ENCODE measurements at places on chromosomes 3 and 15.

DNA sequence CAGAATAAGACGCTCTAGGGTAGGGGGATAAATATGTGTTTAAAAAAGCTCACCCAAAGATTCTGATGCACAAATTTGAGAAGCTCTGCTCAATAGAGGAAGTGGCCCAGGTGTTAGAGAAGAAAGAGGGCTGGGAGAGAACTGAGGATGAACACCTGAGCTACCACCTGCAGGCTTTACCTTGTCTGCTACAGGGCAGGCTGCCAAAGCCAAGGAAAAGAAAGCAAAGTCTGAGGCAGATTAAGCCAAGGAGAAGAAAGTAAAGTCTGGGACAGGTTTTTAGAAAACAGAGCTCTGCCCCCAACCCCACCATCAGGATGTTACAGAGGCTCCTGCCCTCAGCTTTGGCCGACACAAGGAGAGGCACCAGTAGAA lies 92.9 kb downstream of the THRB start:
- no peak for DNase-seq

DNA sequence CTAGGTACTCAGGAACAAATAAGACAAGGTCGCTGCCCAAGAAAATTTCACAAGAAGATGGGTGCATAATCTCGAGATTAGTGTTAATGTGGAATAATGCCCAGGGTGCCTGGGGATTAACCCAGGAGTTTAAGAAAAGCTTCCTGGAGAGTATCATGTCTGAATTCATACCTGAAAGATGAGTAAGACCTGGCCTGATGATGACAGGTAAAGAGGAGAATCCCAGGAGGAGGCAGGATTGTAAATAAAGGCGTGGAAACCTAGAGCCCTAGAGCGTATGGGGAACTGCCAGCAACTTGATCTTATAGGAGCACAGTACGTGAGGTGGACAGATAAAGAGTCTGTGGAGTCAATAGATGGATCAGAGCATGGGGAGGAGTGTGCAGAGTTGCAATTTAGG lies 43.0 kb downstream of the ARRDC4 start:
- DNase-seq = no peak

DNA sequence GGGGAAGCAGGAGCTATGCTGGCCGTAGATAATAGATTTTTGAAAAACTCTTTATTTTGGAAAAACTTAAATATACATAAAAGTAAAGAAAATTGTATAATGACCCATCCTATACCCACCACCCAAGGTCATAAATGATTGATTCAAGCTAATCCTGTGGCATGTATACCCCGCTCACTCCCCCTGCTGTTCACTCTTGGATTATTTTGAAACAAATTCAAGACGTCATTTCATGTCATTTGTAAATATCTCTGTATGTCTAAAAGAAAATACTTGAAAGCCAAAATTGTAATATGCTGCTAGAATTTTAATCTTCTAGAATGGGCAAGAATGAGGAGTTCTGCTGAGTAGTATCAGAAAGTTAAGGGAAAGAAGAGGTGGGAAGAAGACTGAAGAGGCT lies 241.7 kb downstream of the FEZF2 start:
- DNase-seq = no peak

DNA sequence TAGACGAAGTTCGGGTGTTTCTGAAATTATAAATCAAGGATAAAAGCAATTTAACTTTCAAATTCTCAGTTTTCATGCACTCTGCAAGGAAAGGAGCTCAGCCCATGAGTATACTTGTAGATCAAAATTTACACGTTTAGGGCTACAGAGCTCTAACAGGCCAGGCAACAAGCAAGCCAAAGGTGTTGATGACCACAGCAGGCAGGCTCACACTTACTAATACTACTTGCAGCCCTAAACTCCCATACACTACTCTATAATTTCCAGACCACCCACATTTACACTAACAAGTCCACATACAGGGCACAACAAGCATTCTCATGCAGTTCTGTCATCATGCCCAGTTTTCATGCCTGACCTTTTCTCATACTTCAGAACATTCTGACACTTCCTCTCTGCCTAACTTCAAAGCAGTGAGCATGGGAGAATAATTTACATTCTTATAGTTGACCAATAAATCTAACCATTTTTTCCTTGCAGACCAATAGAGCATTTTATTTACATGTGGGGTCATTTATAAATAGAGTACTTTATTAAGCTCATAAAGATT lies 124.7 kb upstream of the FRMD4B start:
- no peak for DNase-seq

- DNase-seq = no peak
Observed at GRCh38 chr3:185649414-185649813, 63.3 kb downstream of the SENP2 start.
